ENCODE measurements at places on chromosomes 6 and 20.
A peak's percentile ranks its signal among the peaks of the same experiment; 100 is the strongest.

DNA sequence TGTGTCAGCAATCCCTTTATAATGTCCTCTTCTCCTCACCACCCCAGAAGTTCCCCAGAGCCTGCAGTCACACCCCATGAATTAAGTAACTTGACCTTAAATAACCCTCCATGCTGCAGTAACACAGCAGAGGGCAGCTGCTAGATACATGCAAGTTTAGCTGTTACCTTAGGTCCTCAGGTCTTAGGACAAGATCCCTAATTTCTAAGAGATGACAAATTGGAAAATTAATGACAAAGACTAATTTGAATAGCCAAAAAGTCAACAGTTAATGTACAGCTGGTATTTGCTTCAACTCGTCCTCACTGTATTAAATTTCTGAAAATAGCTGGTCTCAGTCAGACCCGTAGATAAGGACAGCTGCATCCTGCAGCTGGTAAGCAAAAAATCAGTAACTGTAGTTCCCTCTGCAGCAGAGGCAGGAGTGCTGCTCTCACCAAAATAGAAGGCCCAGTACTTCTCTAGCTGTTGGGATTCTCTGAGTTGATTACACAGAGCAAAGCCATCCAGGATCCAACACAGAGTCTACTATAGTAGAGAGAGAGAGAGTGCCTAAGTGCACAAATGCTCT, 62.4 kb downstream of the TNFRSF21 start:
- no peak for DNase-seq

DNA sequence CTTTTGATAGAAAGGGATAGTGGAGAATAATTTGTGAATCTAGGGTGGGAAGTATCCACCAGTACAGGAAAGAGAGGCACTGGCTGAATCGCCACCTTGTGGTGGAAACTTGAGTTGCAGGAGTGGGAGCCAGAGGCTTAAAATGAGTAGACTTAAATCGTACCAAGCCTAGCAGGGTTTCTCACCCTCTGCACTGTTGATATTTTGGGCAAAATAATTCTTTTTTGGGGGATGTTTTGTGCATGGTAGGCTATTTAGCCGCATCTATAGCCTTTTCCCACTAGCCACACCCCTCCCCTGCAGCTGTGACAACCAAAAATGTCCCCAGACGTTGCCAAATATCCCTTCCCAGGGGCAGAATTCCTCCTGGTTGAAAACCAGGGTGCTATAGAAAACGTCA, 119.1 kb downstream of the DHX35 start:
- DNase-seq, result peak; percentile 74

GRCh38 chr6:131823276-131823902, 15.6 kb downstream of the ENPP1 start:
- DNase-seq, result no peak

GRCh38 chr20:18504479-18505060, 3.2 kb upstream of the SEC23B start:
- DNase-seq, result no peak

- DNase-seq, result no peak
These were observed 61.8 kb downstream of the CYB5R4 start for GRCh38 chr6:83921315-83921714.

GRCh38 chr6:115935361-115935760, 125.3 kb downstream of the FRK start:
- DNase-seq, result no peak

DNA sequence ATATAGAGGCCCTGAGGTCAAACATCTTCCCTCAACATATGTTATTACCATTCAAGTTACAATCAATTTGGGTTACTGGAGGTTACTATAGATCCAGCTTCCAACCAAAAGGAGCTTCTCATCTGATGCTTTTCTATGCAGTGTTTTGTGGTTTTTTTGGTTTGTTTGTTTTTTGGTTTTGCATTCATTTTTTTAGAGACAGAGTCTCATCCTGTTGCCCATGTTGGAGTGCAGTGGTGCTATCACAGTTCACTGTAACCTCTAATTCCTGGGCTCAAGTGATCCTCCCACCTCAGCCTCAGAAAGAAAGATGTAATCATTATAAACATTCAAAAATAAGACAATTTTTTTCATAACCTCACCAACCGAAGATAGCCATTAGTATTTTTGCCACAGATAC, 124.4 kb upstream of the JARID2 start:
- no peak for DNase-seq

DNA sequence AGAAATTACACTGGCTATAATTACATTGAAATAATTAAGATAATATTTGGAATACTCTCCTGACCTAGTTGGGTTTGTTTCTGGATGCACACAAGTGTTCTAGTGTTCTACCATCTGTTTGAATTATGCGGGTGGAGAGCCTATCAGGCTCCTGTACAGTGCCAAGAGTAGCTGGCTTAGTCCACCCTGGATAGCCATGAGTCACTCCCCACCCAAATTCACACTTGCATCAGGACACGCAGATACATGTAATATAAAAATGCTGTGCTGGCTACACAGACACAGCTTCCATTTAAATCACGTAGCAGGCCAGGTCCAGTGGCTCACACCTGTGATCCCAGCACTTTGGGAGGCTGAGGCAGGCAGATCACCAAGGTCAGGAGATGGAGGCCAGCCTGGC, 686.2 kb upstream of the SLC35B3 start:
- DNase-seq, result no peak
